ENCODE measurements at places on chromosomes 4 and X.

GRCh38 chr4:77854431-77855111 lies 8.1 kb upstream of the MRPL1 start:
- DNase-seq, result no peak

GRCh38 chrX:132848296-132848970 lies 110.0 kb downstream of the HS6ST2 start:
- DNase-seq, result no peak

DNA sequence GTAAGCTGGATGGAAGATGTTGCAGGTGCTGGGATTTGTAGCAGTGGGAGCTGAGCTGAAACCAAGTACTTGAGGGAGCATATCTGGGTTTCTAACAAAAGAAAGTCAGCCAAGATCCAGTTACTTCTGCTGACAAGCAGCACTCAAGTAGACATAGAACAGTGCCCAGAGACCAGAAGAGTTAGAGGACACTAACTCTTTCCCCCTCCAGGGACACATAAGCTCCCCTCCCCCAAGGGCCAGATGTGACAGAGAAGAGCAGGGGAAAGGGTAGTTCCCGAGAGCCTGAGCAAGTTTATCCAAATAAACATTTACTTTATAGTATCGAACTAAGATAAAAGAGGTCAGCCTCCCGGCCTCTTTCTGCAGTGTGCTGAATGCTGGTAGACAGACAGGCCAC lies 12.2 kb downstream of the TRPC3 start:
- DNase-seq, result no peak

DNA sequence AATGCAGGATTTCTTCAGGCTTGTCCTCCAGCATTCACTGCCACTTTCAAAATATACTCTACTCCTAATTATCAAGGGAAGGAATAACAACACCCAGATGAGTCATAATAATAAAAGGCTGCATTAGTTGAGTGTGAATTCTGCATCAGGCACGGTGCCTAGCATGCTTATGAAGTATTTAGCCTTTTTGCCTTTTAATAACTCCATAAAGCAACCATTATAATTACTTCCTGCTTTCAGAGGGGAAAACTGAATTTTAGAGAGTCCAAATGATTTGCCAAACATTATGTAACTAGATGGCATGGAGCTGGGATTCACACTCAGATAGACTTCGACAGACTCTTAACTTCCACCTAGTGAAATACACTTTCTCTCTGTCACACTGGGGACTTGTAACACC lies 2365.5 kb downstream of the PCDH7 start:
- DNase-seq, result no peak

GRCh38 chr4:183394166-183394951 lies 50.1 kb upstream of the CDKN2AIP start:
- no peak for DNase-seq

DNA sequence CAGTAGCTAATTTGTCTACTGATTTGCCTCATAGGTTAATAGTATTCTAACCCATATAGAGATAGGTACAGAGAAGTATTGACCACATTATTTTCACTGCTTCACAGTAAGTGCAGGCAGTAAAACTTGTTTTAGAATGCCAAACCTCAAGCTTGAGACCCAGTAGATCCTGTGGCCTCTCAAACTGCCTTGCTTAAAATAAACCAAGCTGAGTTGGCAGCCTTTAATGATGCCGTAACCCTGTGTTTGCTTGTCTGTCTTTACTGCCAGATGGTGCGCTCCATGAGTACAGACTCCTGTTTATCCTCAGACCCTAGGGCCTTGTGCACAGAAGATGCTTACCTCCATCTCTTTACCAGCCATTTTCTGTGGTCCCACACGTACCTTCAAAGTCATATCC lies 50.8 kb downstream of the ANXA3 start:
- no peak for DNase-seq

DNA sequence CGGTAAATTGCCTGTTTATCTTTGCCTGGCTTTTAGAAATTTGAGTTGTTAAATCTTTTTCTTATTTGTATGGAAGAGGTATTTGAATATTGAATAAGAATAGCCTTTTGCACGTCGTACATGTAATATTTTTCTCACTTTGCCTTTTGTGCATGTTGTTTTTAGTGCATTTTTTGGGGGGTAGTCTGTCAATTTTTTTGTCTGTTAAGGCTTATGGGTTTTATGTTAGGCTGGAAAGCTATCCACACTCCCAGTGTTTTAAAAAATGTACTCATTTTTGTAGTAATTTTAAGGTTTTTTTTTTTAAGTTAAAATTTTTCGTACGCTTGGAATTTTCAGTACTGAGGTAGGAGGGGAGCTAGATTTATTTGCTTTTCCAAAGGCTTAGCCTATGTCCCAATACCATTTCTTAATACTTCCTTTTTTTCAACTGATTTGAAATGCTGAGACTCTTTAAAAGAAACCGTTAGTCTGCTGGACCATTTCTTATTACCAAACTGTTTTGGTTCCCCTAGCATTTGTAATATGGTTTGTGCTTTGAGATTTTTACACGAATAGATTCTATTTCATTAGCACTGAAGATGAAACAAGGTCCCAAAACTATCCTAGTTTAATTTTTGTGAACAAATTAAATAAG lies 1.3 kb downstream of the HERC5 start:
- DNase-seq, result no peak

DNA sequence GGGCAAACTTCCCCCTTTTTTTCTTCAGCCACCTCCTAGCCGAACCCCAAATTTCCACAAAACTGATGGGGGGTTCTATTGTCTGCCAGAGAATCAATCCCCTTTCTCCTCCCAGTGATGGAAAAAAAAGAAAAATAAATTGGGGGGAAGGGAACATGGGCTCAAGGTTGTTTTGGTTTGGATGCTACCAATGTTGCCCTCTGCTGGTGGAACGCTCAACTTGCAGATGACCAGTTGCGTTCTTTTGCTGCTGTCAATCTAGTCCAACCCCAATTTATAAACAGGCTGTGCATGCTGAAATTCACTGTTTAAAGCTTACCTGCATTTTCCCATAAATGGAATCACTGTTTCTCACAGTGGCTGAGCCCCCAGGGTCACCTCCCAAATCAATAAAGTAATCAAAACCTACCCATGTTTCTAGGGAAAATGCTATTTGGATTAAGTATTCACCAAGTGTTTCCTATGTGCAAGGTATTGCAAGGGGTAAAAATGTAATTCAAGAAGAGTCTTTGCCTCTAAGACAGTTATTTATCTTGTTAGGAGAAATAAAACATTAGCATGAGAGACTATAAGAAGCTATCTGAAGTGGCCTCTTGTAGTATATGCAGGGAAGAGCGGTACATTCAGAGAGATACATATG lies 116.7 kb upstream of the TMEM164 start:
- DNase-seq, result no peak

DNA sequence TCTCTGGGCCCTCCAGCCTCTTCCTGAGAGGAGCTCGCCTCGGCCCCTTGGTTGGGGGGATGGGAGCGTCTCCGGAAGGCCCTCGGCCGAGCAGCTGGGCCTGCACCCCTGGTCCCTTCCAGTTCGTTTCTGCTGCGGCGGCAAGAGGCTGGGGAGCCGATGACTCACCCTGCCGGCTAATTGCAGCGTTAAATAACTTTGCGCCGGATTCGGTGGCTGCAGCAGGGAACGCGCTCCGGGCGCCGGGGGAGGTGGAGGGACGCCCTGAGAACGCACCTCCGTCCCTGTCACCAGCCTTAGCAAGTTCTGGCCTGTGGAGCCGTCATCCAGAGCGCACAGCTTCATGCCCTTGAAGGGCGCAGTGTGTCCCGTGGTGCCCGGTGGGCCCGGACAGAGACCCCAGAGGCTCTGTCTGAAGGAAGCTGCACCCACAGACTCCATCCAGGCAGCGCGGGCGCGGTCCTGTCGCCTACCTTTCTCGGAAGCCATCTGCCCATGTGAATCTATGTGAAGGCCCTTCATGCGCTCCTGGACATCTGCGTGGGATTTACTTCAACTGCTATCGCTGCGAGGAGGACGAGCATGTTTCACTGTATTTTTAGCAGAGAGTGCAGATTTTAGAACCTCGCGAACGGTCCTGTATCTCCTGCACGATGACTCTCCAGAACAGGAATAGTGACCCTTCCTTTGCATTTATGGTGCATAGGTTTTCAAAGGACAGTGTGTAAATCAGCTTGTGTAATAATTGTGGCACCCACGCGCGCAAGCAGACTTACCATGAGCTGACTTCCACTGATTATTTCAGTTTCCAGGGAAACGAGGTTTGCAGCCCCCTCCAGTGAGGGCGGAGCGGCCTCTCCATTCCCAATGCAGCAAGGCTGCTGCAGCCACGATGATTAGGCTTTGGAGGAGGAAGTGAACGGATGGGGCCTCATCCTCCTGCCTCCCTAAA lies 1.7 kb upstream of the TMEM271 start:
- DNase-seq, result no peak
